ENCODE measurements at places on chromosomes 12 and 14.

DNA sequence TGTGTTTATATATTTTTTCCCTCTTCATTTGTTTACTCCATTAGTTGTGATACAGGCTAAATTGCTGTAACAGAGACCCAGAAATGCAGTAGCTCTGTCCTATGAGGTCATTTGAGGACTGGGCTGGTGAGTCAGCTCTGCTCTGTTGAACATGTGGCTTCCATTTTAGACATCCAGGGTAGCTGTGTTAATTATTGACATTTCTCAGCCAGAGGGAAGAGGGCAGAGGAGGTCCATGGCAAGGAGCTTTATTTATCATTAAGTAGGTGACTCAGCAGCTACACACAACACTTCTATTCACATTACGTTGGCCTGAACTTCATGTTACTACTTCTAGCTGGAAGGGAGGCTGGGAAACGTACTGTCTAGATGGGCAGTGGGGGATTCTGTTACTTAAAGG, 85.4 kb downstream of the PTCSC3 start:
- no peak for DNase-seq

DNA sequence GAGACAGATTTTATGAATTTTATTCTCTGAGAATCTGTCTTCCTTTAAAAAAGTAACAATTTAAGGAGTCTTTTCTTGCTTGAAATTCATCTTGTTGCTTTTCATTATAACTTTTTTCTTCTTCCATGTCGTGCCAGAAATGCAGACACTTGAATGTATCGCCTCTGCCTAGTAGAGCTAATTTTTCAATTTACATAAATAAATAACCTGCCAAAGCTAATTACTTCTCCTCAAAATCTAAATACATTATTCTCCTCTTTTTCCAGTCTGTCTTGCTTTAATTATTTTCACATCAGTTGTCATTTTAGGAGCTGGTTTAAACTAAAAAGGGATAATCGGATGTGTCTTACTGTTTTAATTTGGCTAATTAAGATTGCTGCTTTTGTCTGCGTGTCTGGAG, 711.1 kb upstream of the SEL1L start:
- no peak for DNase-seq

DNA sequence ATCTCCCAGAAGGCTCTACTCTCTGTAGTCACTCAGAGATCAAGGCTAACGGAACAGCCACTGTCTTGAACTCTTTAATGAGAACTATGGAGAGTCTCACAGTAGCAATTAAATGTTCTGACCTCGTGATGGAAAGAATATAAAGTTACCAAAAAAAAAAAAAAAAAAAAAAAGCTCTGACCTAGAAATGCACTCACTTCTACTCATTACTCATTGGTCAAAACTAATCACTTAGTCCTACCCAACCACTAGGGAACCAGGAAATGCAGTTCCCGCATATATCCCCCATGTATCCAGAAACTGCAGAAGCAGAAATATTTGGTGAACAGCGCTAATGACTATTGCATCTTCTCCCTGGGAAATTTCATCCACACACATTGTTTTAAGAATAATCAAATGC, 29.5 kb upstream of the C12orf76 start:
- DNase-seq, result no peak

GRCh38 chr12:41011939-41012338, 176.2 kb upstream of the PDZRN4 start:
- DNase-seq, result no peak

- DNase-seq, result no peak
Measured at GRCh38 chr14:20546877-20547276, 14.0 kb downstream of the RNASE9 start.

DNA sequence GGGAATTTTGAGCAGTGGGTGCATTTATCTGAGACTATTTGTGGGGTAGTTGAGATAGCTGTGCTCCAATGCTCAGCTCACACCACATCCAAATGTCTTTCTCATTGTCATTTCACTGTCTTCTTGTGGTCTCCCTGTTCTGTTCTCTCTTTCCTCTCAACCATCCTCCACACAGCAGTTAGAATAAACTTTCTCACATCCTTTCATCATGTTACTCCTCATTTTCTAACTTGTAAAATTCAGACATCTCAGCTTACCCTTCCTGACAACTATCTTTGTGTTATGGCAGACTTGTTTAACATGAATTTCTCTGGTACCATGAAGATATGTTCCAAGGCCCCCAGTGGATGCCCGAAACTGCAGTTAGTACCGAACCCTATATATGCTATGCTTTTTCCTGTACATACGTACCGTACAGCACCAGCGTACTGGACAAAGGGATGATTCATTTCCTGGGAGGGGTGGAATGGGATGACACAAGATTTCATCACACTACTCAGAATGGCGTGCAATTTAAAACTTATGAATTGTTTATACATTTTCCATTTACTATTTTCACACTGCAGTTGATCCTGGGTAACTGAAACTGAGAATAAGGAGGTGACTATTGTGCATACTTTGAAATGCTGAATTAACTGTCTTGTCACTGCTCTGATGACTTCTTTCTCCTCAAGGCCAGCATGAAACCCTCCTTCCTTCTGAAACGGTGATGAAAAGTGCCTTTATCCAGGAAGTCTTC, 177.1 kb upstream of the SLC38A2 start:
- DNase-seq, result no peak

GRCh38 chr12:68018315-68018714, 29.1 kb downstream of the IFNG-AS1 start:
- no peak for DNase-seq

- no peak for DNase-seq
Measured at GRCh38 chr12:101604132-101604531, 9.4 kb downstream of the MYBPC1 start.

- DNase-seq, result no peak
Measured at GRCh38 chr12:32448586-32448985, 49.2 kb downstream of the FGD4 start.

GRCh38 chr12:6635856-6636531, at the start of gene LPAR5:
LPAR5 (minus strand) TSS chr12:6635959; CDS start chr12:6621248, 14,711 bp downstream.
- DNase-seq, result no peak

- DNase-seq, result no peak
Measured at GRCh38 chr12:116155383-116155782, 122.1 kb downstream of the MED13L start.

DNA sequence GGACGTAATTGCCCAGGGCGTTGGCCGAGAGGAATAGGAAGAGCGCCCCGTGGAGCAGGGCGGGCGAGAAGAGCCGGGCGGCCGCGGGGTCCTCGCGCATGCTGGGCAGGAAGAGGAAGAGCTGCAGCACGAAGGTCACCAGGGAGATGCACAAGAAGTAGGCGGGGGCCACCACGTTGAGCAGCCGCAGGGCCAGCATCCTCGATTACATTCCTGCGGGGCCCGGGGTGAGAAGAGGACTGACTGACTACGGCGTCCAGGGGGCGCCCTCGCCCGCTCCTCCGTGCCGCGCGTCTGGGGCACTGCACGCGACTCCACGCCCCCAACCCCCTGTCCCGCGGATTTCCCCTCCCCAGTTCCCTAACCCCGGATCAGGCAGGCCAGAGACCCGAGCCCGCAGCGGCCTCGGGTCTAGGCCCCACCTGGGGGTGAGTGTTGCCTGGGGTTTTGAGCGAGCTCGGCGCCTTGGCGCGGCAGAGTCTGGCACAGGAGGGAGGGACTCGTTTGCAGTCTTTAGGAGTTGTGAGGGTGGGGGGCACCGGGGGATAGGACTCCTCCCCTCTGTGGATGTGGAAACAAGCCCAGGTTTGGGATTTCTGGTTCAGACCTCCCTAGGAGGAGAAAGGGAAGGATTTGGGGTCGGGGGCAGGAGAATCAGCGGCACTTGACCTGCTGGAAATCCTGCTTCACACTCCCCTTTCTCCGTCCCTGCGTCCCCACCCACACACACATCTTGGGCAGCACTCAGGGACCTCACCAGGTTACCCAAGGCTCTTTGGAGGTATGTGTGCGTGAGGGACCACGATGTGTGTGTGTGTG, 1.8 kb downstream of the ZDHHC22 start:
- peak; percentile 53 for DNase-seq

- DNase-seq, result no peak
Measured at GRCh38 chr14:98444077-98444476, 827.9 kb downstream of the BCL11B start.

DNA sequence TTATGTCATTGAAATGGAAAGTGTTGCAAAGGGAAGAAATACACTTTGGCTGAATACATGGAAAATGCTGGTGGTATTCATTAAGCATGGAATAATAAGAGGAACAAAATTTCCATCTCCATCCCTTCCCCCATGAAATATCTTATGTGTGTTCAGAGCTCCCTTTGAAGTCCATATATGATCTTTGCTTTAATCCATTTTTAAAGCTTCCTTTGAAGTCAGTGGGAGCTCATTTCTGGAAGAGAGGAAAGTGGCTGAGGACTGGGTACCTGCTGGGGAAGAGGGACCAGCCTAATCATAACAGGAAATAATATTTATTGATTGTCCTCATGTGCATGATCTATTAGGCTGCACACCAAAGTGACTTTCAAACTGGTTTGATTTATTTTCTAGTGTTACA, 49.2 kb downstream of the AKAP6 start:
- DNase-seq, result no peak

GRCh38 chr14:103136388-103137271, 13.4 kb downstream of the TNFAIP2 start:
- DNase-seq, result no peak

- DNase-seq, result no peak
Measured at GRCh38 chr12:57619434-57620244, 8.4 kb downstream of the ARHGEF25 start.

DNA sequence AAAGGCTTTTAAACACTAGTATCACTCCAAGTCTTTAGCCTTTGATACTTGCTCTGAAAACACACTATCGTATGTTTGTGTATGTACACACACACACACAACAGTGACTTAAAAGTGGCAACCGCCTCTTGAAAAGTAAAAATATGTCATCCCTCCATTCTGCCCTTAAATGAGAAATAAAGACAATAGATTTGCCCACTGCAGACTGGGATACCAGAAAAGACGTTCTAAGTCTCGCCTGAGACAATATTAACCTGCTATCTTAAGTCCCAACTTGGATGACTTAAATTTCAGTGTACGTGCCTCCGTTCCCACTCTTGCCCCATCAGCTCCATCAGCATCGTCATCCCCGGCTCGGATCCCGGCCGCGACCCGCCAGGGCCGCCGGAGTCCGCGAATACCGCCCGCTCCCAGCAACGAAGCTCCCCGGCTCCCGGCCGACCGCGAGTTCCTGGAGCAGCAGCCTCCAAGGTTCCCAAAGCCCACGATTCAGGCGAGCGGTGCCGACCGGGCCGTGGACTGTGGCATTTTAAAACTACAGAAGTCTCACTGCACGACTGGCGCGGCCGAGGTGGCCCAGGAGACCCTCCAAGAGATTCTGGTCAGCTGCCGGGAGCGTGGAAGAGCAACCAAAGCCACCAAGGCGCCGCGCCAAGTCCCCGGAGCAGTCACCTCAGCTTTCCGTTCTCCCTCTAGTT, 2.8 kb upstream of the ARID2 start:
- DNase-seq, result peak; percentile 40

DNA sequence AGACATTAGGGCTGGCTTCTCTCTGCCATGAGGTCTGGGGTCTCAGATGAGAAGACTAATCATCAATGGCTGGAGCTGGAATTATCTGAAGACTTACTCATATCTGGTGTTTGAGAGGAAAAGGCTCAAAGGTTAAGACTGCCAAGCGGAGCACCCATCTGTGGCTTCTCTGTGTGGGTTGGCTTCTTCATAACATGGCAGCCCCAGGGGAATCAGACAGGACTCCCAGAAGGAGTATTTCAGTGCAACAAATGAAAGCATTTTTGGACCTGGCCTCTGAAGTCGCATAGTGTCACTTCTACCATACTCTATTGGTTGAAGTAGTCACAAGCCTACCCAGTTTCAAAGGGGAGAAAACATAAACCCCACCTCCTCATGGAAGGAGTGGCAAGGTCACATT, 171.8 kb upstream of the KRR1 start:
- DNase-seq, result no peak

DNA sequence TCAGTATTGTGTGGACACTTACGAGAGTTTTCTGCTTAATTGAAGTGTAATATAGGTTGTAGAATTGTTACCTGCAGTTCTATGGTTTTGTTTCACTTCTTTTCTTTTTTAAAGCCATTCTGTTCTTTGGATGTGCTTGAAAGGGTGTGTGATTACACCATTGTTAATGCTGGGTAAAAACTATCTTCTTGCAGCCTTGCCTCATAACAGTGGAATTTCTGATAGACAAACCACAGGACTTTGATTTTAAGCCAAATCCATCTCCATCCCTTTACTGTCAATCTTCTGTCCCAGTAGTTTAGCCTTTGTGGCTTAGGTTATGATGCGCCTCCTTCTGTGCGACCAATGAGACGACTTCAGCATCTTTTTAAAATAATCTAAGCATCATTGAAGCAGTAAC, 182.3 kb downstream of the PELI2 start:
- no peak for DNase-seq

DNA sequence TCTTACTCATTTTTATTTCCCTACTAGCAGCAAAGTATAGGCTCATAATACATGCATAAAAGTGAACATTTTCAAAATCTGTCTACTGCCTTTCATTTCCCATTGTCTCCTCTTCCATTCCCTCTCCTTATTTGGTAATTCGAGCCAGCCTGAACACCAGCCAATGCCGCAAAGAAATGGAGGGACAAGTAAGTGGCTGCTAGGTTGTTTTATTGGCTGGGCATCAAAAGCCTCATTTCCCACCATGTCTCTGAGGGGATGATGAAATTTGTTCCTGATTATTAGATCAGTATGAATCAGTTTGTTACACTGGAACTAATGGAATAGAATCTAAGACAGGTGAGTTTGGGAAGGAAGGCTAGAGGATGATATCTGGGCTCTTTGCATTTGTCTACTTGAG, 143.5 kb downstream of the KCNA5 start:
- DNase-seq, result no peak

GRCh38 chr14:64728856-64729255, 24.6 kb downstream of the PLEKHG3 start:
- no peak for DNase-seq

DNA sequence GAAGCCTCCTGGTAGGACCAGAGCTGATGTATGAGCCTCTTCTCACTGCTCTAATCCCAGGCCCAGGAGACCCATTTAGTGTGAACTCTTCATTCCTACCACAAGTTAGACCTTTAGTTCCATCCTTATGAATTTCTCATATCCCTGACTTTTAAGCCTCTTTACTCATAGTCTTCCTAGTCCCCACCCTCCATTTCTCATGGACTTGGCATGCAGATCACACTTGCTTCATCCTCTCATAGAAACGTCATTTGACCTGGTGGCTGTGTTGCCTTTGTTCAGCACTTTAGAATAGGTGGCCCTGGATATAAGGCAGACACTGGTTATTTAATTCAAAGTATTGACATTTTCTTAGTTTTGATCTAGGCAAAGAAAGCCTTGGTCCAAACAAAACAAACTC, 99.5 kb downstream of the SLC16A7 start:
- DNase-seq, result no peak

DNA sequence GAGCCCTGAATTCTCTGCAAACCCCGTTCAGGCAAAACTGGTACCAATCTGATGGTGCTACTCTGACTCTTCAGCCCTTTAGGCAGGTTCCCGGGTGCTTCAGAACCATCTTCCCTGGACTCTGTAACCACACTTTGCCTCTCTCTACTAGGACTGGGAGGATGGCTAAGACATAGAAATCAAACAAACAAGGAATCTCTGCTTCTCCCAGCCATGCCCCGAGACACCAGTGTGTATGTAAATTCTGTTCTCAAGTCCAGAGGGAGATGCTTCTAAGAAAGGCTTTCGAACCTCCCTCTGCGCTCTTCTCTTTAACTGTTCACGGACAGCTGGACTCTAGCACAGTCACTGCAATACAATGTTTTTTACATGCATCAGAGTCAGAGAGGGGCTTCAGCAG, 1.9 kb upstream of the KCNK10 start:
- no peak for DNase-seq
